ENCODE measurements at places on chromosomes 2 and 18. TPM values are rescaled to one million over a fixed set of nuclear protein-coding genes. Genes with fewer than 3 reads are reported as not detected.

DNA sequence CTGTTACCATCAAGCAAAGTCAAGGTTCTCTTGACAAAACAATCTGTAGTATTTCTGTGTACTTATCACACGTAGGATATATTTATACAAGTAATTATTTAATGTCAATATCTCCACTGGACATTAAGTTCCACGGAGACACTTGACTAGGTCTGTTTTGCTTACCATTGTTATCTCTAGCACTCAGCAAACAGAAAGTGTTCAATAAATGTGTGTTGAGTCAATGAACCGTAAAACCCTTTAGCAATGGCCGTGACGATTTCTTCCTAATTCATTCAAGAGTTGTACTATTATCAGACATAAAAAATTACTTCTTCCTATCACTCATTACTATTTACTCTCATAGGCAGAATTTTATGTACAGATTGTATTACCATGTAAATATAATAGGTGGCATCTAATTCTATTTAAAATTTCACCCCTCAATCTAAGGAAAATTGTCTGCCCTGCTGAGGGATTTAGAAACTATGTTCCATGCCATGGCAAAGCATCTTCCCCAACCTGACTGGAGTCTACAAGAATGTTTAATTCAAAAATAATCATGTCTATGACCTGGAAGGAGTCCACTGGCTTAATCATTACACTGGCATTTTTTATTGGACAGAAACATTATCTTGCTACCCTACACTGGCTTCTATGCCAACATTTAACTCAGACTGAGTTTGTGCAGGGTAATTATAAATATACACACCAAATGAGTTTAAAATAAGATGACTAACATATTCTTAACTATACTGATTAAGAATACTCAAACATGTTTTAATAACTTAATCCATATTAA lies 301.9 kb downstream of the ZEB2 start:
- no peak for DNase-seq

DNA sequence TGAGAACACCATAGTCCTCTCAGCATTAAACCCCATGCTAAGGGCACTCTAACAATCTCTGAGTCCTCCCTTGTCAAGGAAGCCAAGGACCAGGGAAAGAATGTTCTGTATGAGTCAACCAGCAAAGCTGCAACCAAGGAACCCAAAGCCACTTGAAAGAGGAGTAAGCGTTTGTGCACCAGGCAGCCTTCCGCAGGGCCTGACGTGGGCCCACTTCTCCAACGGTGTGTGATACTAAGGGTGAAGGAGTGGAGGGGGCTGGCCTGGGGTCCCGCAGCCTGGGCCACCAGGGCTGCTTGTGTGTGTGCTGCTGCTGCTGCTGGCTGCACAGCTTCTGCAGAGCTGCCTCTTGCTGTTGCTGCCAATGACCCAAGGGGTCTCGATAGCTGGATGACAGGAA lies 30.1 kb upstream of the GALNT14 start:
- no peak for DNase-seq

DNA sequence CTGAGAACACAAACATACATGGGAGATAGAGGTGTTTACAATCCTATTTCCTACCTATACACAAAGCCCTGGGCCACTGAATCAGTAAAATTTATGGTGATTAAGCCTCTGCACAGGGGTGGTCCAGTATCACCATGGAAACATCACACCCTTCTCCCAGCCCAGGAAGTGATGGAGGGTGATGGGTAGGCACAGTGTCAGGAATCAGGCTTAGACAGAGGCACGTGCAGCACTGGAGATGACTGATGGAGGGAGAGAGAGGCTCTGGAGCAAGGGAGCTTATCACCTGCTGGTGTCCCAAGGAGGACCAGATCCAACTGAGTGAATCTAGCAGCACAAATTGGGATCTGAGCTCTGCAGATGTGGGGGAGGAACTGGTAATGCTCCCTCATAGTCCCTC lies 117.2 kb downstream of the RPIA start:
- no peak for DNase-seq

DNA sequence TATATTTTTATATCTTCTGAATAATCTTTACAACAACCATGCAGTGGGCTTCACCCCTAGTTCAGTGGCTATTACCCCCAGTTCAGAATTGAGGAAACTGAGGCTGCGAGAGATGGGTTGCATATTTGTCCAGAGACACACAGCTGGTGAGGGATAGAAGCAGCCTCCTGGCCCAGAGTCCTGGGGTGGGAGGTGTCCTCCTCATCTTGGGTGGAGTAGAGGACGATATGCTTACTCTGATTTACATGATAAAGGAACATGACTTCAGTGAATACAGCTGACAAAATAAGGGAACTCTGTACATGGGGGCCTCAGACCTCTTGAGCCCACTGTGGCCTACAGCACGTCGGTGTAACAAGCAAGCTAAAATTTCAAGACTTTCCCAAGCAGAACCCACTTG lies 214.7 kb downstream of the FBXO15 start:
- DNase-seq: no peak

GRCh38 chr2:236768393-236769140 lies 198.9 kb downstream of the ACKR3 start:
- no peak for DNase-seq

DNA sequence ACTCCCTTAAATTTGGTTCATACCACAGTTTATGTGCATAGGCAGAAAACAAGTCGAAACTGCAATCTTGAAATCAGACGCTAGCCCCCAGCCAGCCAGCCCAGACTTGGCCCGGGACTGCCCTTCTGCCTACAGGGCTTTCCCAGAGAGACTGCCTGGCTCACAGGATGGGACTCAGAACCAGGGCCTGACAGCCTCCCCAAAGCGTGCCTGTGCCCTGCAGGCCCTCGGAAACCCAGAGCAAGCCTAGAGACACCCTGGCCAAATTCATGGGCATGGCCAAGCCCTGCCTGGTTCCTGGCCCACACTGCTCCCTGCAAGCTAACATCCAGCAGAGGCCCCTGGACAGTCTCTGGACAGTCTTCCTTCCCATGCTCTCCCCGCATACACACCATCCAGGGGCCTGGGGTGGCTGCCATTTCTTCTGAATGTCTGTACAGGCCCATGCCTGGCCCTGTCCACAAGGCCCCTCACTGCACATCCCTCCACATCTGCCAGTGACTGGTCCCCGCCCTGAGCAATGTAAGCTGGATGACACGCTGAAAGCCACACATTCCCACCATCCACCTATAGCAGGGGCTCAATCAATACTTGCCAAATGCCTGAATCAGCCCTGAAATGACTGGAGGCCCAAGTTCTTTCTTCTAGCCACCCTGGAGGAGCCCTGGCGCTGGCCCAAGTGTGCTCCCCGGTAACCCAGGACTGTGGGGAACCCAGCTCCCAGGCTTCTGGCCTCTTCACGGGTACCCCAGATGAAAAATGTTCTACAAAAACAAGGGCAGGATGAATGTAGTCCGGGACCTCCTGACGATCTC lies 73.1 kb downstream of the HDAC4 start:
- no peak for DNase-seq

C2orf68 gene
- 77.9 TPM for polyA plus RNA-seq

SLC4A3 gene
- 13.5 TPM for polyA plus RNA-seq

PARD6G gene
- polyA plus RNA-seq: 31.1 TPM

MEIS1 gene
- 113 TPM for polyA plus RNA-seq

Measured in renal pelvis (tissue), 12 donors.